Activated CD4-positive, CD25-positive, alpha-beta regulatory T cell treated with anti-CD3 and anti-CD28 coated beads, Interleukin-2, amount 50 U/mL, for 24 hours (primary cell): ENCODE measurements at places on chromosomes 5 and 9.

- no peak for ATAC-seq
Measured at GRCh38 chr5:177065491-177065890, 21.2 kb upstream of the FGFR4 start.

- ATAC-seq, result no peak
Measured at GRCh38 chr5:3659907-3660306, 64.3 kb downstream of the IRX1 start.

- ATAC-seq, result no peak
Measured at GRCh38 chr5:33793836-33794549, 97.8 kb downstream of the ADAMTS12 start.

DNA sequence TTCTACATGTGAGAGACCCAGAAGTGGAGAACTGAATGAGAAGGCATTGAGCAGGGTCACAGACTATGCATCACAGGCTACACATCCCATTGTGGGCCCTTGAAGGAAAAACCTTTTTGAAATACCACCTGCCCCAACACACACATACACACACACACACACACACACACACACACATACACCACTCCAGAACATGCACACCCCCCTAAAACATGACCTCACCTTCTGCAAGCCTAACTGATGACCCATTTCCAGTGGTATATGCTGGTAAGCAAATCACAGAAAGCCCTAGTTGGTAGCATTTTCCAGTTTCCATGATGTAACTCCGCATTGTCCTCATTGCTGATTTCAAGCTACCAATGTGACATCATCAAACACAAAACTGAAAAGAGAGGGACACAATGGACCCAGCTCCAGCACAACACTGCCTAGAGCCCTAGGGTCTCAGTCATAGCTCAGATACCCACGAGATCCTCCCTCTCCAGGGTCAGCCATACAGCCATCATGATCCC, 36.4 kb downstream of the THBS4 start:
- ATAC-seq, result no peak

- ATAC-seq, result no peak
Measured at GRCh38 chr5:121296356-121296755, 555.3 kb upstream of the FTMT start.

- no peak for ATAC-seq
Measured at GRCh38 chr9:83701286-83701685, 6.5 kb downstream of the UBQLN1 start.

DNA sequence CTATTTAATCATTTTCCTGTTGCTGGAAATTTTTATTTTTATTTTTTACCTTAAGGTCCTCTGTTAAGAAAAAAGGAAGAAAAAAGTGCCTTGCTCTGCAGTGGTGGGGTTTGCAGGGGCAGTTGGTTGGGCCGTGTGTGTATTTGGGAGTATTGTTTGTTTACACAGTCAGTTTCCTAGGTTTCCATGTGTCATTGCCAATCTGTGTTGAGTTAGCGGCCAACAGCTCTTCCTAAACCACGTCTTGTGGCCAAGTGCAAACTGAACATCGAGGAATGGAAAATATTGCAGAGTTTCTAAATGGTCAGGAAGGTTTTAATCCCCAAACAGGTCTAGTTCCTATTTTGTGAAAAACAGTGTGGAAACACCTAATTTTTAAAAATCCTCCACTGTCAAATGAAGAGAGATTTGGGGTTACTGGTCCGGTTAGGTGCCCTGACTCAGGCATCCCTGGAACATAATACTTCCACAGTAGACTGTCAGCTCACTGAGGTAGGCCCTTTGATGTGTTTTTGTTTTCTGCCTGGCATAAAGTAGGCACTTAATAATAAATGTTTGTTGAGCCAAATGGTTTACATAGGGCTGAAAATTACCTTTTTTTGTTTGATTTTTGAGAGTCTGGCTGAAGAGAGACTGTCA, 37.0 kb downstream of the MAMDC2 start:
- no peak for ATAC-seq

GRCh38 chr5:31913808-31914207, 260.3 kb downstream of the GOLPH3 start:
- ATAC-seq, result no peak

- no peak for ATAC-seq
Measured at GRCh38 chr9:109504689-109505088, 6.6 kb upstream of the PTPN3 start.

GRCh38 chr9:78707080-78707479, 410.2 kb downstream of the PSAT1 start:
- no peak for ATAC-seq

DNA sequence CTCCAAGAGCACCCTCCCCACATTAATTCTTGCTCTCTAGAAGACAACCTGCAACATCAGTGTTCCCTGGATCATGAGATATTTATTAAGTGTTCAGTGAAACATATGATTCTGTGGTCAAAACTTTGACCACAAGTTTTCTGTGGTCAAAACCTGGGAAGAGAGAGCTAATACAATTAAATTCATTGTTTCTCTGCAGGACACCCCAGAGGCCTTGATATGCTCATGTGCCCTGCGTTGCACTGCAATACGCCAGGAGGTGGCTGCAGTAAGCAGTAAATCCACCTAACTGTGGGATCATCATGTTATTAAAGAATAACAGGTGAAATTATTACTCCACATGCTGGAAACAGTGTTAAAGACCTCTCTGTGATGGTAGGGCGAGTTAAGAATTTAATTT, 109.3 kb upstream of the SPDL1 start:
- no peak for ATAC-seq

- no peak for ATAC-seq
Measured at GRCh38 chr5:132528021-132528420, 15.3 kb downstream of the IL5 start.

DNA sequence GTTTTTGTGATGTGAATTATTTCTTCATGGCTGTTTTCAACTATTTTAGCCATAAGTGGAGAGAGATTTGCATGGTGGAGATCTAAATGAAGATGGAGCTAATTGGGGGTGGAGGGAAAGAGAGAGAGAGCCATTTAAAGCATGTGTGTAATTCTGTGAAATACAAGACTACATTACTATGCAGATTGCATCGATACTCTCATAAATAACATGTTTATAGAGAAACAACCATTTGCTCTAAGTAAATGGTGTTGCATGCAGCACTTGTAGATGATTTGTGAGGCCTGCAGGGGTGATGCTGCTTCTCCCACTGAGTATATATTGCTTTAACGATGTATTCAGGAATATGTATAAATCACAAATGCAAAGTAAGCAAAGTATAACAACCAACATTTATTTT, 270.2 kb upstream of the RIOK2 start:
- no peak for ATAC-seq

- no peak for ATAC-seq
Measured at GRCh38 chr5:136053336-136054141, 24.8 kb downstream of the TGFBI start.

GRCh38 chr9:109843641-109844040, 63.6 kb downstream of the PALM2AKAP2 start:
- ATAC-seq, result no peak

DNA sequence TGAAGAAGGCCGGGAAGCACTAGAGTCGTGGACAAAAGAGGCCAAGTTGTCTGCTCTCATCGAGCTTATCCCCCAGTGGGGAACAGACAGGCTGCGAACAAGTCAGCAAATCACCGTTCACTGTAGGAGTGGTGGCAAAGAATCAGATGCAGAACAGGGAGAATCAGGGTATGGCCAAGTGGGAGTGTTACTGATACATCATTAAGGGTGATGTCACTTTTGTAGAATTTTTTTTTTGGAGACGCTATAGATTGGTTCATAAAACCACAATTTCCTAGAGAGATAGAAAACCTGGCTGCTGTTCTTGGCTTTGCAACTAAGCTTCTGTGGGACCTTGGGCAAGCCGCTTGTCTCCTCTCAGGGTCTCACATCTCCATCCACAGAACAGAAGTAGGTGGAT, 21.3 kb downstream of the SPRY4 start:
- ATAC-seq, result no peak

DNA sequence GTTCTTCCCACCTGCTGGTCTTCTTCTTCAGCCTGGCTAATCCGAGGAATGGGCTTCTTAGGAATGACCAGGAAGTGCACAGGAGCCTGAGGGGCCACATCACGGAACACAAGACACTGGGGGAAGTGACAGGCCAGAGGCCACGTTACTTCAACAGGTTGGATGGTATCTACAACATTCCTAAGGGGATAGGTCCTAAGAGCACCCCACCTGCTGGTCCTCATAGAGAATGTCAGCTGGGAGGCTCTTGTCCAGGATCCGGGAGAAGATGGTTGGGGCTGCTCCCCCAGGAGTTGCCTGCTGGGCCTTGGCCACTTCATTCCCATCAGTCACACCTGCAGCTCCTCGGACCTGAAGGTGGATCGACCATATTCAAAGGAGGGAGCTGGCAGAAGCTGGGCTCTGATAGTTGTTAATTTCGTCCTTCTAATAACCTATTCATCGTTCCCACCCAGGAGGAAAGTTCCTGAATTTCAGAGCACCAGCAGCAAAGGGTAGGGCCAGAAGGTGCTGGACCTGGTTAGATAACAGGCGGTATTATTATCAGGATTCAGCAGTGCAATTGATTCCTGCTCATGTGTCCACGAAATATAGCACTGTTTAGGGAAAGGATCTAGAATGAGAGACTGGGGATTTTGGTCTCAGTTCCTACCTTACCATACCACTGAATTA, 1.3 kb downstream of the HINT2 start:
- ATAC-seq, result no peak

DNA sequence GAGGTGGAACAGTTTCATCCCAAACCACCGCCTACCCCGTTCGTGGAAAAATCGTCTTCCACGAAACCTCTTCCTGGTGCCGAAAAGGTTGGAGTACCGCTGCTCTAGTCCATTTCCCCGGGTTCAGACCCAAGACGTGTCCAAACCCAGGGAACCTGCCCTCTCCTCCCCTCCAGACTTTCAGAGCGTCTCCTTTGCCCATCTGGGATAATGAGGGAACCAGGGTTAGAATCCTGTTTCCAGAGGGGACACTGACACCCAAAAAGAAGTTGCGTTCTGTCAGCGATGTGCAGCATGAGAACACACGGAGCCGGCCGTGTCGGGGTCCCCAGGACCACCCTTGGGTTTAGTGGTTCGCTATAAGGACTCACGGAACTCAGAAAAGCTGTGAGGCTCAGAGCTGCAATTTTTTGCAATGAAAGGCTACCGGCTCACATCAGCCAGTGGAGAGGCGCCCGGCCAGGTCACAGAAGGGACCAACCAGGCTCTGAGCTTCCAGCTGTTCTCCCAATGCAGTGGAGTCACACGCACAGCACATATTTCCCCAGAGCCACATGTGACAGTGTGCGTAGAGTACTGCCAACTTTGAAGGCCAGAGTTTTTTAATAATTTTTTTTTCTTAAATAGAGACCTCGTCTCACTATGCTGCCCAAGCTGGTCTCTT, 19.4 kb downstream of the LAMC3 start:
- no peak for ATAC-seq

DNA sequence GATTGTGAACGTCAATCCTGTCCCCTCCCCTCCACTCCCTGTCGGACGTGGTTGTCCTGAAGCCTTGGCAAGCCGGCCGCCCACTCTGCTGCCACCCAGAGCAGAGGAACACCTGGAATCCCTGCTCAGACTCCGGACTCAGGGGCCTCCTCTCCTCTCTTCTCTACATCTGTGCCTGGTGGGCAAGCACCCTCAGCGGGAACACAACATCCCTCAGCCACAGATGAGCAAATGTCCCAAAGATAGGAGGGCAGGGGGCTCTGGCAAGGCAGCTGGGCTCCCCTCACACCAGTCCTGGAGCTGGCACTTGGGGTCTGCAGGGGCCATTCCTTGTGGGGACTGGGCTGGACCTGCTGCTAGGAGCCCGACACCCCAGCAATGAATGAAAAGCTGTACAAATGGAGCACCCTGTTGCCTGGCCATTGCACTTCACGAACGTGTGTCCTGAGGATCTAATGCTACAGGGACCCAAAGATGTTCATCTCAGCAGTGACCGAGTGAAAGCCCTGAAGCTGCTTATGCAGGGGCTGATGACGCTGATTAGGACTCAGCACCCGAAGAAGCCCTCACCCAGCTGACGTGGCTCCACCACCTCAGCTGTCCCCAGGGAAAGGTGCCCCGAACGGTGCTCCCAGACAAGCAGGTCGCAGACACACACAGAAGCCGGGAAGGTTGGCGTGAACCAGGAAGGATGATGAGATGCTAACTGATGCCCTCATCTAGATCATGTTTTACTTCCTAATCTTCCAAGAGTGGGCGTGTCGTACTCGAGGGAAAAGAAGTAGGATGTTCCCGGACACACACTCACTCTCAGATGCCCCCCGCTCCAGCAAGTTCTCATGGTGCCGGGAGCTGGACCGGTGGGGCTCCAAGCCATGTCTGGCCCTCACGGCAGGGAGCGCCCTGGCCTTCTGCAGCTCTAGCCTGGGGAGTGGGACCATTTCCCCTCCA, 177.0 kb upstream of the PPP1R26 start:
- ATAC-seq, result no peak

GRCh38 chr5:158058208-158059120, 199.5 kb upstream of the CLINT1 start:
- no peak for ATAC-seq

DNA sequence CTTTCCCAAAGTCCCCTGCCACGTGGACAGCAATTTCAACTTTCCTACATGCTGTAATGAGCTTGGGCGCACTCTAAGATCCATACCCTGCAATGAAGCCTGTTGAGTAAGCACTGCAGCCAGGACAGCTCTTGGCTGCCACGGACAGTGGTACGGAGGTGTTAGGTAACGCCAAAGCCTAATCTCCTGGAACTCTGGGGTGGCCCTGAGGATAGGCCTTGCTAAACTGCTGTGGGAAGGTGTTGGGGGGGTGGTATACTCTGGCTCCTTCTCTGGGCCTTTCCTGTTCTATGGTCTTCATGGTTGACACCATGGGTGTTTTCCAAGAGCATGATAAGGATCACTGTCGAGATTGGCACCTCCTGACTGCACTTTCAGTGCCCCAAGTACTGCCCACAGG, 66.4 kb upstream of the PITX1 start:
- ATAC-seq, result no peak
